NCI-H510A (cell line): ENCODE measurements at places on chromosomes 13 and 19.

- no peak for DNase-seq
Observed at GRCh38 chr19:40888191-40888590, 6.2 kb upstream of the CYP2A7 start.

GRCh38 chr13:44792096-44792495 lies 197.2 kb downstream of the NUFIP1 start:
- DNase-seq: no peak

- no peak for DNase-seq
Observed at GRCh38 chr19:51807111-51807701, 12.2 kb downstream of the FPR3 start.

DNA sequence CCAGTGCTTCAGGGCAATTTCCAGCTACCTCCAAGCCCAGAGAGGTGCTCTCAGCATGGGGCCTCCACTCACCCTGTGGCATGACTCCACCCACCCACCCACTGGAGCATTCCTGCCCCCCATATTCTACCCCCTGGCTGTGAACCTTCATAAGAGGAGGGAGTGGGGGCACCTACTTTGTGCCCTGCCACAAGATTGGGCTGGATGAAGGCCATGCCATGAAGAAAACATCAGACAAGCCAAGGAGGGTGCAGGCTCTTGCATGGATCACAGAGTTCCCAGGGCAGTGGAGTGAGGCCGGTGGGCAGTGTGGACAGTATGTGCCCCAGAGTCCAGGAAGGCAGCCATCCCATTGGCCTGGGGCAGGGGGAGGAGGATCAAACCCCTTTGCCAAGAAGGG lies 97.8 kb downstream of the UQCRFS1 start:
- DNase-seq: no peak

DNA sequence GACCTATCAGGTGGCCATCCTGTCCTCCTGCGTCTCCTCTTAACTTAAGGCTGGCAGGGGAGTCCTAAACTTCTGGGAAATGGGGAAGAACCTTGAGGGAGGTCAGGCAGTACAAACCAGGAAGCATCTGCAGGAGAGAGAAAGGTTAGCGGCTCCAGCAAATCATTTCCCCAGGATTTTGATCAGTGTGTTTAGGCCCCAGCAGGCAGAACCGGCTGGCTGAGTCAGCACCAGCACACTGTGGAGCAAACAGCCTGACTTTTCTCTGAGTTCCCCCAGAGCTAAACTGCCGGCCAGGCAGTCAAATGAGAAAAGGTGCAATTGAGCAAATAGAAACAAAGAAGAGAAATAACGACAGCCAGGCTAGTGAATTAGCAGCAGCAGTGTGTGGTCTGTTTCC lies 46.7 kb upstream of the MEDAG start:
- DNase-seq: no peak

DNA sequence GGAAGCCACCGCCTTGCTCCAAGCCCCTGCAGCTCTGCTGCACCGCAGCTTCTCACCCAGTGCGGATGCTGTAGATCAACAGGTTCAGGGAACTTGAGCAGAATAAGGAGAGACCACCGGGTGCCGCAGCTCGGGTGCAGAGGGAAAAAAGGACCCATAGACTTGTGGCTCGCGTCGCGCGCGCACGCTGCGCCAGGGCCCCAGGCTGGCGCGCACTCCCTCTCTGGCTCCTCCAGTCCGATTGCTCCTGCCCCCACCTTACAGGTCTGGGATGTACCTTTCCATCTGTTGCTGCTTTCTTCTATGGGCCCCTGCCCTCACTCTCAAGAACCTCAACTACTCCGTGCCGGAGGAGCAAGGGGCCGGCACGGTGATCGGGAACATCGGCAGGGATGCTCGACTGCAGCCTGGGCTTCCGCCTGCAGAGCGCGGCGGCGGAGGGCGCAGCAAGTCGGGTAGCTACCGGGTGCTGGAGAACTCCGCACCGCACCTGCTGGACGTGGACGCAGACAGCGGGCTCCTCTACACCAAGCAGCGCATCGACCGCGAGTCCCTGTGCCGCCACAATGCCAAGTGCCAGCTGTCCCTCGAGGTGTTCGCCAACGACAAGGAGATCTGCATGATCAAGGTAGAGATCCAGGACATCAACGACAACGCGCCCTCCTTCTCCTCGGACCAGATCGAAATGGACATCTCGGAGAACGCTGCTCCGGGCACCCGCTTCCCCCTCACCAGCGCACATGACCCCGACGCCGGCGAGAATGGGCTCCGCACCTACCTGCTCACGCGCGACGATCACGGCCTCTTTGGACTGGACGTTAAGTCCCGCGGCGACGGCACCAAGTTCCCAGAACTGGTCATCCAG lies 964 bp downstream of the PCDH17 start:
- peak; percentile 17 for DNase-seq
